ENCODE measurements at places on chromosomes 2 and 18.

DNA sequence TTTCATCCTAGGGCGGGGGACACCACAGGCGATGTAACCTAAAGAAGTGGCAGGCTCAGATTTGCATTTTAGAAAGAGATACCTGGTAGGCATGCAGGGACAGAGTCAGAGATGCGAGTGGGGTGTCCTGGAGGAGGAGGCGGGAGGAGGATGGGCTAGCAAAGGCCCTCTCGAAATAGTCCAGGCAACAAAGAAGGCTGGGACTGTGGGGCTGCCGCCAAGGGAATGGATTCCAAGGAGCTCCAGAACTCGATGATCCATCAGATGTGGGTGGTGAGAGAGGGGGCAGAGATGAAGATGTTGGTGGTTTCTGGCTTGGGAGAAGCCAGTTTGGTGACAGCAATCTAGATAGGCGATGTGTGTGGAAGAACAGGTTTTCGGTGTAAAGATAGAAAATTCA, 12.5 kb upstream of the INPP5D start:
- DNase-seq, result no peak

DNA sequence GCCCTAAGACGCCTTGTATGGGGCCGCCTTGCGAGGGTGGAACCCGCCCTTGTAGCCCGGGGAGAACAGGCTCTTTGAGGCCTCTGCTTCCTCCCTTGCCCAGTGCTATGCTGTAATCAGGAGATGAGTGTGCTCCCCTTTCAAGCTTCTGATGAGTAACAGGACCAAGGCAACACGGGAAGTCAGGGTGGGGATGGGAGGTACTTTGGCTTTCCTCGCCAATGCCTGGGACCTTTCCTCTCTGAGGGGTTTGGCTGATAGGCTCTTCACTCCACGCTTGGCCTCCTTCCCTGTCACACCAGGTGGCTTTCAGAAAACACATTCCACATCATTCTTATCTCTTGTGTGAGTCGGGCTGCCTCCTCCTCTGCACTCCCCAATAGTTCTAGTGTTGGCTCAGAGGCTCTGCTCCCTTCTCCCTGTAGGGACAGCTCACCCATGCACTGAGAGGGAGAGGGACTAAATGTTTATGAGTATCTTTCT, 223.7 kb upstream of the TRIB2 start:
- DNase-seq, result no peak

DNA sequence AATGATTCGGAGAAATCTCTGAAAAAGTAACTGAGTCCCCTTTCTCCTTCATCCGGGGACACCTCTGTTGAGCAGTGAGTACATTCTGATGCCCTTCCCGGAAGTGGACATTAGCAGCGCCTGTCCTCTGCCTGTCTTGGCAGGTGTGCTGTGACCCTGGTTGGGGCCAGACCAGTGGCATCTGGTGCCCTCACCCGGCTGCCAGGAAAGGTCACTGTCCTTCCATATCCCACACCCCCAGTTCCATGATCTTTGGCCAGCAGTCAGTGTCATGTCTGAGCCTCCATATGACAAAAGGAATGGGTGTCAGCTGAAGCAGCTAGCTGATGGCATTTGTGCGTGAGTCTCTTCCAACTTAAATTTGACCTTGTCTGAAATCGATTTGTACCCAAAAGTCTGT, 128.1 kb downstream of the NCK2 start:
- no peak for DNase-seq

GRCh38 chr18:50812834-50813233, 7.0 kb downstream of the MRO start:
- DNase-seq, result no peak

- DNase-seq, result no peak
Measured at GRCh38 chr18:57906852-57907251, 103.7 kb upstream of the ATP8B1 start.

DNA sequence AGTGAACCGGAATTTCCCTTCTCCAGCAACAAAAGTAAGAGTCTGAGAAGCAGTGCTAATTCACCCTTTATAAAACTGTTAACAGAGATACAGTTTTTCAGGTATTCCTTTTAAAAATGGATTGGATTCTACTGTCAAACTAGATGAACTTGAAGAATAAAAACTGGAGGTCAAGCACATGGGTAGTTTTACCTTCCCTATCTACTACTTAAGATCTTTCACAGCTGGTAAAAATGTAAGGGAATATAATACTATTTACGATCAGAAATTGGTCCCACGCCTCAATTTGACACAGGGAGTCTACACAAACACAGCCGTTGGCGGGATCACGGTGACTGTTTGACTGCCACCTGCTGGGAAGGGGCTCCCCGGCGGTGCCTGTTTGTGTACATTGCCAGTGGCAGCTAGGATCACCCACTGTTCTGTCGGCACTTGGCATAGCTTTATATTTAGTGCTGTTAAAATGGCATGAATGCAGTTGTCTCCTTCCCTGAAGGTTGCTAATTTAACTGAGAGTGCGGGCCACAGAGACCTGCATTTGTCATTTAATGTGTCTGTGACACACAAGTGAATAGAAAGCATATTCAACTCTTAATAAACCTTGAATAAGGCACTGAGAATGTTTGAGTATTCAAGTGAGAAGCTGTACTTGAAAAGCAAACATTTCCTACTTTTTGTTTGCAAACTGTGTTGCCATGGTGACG, 59.5 kb downstream of the ABCG8 start:
- peak; percentile 86 for DNase-seq

- DNase-seq, result no peak
Measured at GRCh38 chr18:9062418-9062751, 40.1 kb upstream of the NDUFV2 start.

GRCh38 chr2:15316370-15316814, 244.7 kb downstream of the NBAS start:
- DNase-seq, result no peak

- DNase-seq, result no peak
Measured at GRCh38 chr2:43406651-43407279, 180.4 kb upstream of the ZFP36L2 start.

- DNase-seq, result no peak
Measured at GRCh38 chr2:22282220-22282619, 1102.8 kb upstream of the KLHL29 start.

DNA sequence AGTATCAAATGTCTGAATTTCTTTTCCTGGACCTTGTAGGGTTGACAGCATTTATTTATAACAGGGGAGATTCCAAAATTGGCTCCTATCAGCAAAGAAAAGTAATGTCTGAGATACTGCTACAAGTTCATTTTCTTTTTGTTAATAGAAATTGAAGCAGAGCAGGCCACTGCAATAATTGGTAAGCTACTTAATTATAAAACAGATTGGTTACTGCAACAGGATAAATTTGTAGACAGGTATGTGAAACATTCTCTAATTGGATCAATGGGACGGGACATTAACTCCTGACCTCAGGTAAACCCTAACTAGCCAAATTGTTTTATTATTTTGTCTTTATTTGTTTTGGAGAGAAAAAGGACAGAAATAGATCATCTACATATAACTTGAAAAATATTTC, 20.5 kb downstream of the NIFK start:
- DNase-seq, result no peak

DNA sequence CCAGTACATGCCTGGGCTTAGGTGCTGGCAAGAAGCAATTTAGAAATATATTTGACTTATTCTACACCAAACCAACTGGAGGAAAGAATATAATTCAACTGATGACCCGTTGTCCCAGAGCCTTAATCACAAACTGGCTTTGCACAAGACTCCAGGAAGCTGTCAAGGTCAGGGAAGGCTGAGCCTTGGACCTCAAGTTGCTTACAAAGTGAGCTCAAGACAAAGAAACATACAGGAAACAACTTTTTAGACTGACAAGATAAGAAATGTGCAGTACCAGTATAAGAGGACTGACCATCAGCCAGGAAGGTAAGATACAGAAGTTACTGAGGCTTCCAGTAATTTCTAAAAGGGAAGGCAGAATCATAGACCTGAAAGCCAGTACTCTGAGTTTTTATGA, 35.0 kb upstream of the GPR55 start:
- no peak for DNase-seq

- no peak for DNase-seq
Measured at GRCh38 chr2:99812426-99812825, 322.6 kb upstream of the REV1 start.

GRCh38 chr2:74481961-74482800, 617 bp downstream of the CCDC142 start:
- peak; percentile 22 for DNase-seq

GRCh38 chr2:165899311-165899710, 54.3 kb downstream of the TTC21B start:
- DNase-seq, result no peak

DNA sequence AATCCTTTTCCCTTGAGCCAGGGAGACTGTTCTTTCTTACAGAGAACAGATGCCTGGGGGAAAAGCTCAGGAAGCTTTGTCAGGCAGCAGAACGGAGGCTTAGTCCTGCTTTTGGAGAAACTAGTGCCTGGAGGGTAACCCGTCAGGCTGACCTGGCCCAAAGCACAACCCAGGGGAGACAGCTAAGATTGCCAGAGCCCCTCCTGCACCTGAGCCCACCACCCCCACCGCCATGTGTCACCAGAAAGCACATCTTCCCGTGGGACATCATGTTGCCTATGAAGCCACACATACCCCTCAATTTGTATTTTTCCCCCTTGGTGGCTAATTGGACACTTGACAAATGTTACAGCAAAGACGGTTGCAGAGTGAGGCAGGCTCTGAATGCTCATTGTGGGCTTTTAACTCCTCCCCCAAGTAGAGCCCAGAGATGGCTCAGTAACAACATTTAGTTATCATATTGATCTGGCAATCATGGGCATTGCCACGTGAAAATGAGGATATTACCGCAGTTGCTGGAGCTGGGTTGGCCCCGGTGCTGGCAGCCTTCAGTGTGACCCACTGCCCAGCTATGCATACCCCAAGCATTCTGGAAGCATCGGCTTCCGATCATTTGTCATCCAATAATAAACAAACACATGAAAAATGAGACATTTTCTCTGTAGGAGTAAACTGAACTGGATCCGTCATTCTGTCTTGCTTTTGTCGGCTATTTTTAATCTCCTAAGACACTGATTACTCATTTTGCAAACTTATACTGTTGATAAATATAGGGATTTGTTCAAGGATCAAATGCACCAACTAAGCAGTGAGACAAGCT, 229.5 kb downstream of the ATAD2B start:
- no peak for DNase-seq

DNA sequence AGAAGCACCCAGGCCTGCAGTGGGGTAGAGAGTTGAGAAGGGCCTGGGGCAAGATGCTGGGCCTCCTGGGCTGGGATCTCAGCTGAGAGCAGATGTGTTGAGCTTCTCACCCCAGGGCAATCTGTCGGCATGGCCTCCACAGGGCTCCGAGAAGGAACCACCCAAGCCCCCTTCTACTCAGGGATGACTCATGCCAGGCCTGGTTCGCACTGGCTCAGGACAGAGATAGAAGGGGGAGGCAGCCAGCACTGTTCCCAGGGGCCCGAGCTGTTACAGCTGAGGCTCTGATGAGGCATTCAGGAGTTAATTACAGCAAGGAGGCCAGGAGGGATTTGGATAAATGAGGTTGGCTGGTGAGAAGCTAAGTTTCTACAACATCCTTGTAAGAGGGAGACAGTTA, 62.5 kb downstream of the CENPO start:
- DNase-seq, result no peak

DNA sequence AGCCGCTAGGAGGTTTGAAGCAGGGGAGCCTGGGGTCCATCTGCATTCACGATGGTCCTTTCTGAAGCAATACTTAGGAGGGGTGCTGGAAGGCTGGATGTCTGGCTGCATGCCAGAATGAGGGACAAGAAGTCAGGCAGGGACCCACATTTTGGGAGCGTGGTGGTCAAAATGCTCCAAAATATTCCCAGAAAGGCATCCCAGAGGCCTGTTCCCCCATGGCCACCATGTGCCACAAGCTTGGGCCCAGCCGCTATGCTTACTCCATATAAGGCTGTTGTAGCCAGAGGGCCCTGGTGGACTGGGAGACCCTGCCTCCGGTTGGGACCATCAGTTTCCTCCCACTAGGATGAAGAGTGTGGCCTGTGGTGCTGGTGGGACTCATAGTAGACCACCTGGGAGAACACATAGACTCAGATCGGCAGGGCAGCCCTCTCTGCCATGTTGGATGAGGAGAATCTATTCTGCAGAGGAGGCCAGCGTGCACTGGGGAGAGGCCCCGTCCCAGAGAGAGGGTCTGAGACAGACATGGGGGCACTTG, 3.6 kb upstream of the PROM2 start:
- no peak for DNase-seq

DNA sequence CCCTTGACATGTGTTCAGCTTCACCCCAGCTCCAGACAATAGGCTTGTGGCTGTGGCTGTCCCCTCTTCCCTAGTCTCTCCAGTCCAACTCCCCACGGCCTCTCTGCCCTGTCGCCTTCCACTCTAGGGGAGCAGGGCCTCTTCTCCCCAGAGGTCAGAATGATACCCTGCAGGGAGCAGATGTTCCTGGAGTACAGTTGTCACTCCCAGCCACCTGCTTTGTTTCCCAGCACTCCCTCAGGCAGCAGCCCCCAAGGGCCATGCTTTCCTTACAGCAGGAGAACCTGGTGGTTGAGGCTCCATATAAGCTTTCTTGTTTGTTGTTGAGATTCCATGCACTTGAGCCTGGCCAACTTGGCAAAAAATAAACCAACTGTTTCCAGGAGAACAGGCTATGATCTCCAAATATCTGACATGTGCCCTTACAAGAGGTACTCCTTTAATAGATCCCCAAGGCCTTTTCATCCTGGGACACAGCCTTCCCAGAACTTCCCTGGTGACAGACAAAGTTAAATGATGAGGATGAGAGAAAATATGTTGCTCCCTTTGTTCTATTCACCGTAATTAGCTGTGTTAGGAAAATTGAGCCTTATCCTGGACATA, 45.1 kb downstream of the DPYSL5 start:
- DNase-seq, result no peak

- DNase-seq, result no peak
Measured at GRCh38 chr18:78643981-78644380, 335.6 kb upstream of the SALL3 start.

DNA sequence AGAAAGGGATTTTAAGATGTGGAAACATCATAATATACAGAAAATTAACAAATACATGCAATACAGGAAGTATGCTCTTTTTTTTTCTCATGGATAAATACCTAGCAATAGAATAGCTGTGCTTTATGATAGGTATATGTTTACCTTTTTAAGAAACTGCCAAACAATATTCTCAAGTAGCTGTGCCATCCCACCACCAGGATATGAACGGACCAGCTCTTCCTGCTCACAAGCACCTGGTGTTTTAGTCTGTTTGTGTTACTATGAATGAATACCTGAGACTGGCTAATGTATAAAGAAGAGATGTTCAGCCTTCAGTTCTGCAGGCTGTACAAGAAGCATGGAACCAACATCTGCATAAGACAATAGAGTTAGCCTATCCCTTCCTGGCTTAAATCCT, 19.9 kb upstream of the UGT1A8 start:
- DNase-seq, result no peak

DNA sequence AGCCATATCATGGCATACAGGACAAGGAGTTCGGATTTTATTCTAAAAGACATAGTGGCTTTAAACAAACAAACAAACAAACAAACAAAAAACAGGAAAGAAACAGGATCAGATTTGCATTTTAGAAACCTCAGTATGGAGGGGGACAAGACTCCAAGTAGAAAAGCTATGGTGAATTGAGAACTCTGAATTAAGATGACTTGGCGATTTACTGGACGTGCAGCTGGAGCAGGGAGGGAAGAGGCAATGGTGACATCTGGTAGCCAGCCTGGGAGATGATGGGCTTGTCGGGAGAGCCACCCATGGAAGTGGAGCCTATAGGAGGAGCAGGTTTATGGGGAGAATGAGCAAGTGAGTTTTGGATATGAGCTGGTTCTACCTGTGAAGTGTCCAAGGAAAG, 13.2 kb downstream of the CPLX4 start:
- DNase-seq, result no peak
